T-helper 22 cell (primary cell): ENCODE measurements at places on chromosomes 1 and 21.

- DNase-seq, result no peak
These were observed 327.7 kb upstream of the KAZN start for GRCh38 chr1:14270821-14271220.

GRCh38 chr1:106676021-106676420, 380.5 kb upstream of the PRMT6 start:
- no peak for DNase-seq

- DNase-seq, result no peak
These were observed 29.0 kb downstream of the SPEN start for GRCh38 chr1:15876357-15877055.

DNA sequence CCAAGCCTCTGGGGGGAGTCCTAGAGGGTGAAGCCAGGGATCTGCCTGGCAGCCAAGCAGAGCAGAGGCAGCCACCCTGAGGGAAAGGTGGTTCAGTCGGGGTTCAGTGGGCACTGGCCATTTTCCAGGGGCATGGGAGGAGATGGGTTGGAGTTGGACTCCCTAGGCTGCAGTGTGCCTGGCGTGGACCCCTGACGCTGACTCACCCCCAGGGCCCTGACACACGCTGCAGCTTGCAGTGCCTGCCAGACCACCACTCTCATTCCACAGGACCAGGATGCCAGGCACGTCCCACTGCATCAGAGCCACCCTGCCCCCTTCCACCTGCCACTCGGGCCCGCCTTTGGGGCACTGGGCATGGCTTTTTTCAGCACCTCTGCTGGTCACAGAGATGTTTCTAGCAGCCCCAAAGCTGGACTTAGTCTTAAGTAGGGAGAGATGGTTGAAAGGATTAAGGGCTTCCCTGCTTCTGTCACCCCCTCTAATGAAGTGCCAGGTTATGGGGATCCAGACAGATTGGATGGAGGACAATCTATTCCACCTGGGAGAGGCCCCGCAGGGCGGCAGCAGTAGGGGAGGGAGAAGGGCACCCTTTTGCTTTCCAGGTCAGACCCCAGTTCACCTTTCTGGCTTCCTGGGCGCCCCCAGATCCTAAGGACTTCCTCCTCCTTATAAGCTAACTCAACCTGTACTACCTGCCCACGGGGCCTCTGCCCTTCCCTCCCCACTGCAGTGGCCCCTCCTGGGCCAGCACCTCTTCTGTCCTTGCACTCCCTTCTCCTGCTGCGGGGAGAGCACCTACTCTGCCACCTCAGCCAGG, 1.6 kb downstream of the SYT2 start:
- DNase-seq, result no peak

GRCh38 chr1:157198619-157199420, 60.6 kb upstream of the ETV3 start:
- DNase-seq, result no peak
